GM12878 (cell line): ENCODE measurements at places on chromosomes 5 and 9.

GRCh38 chr5:115379622-115380344 lies 83.3 kb upstream of the CCDC112 start:
- peak; percentile 24 for DNase-seq

DNA sequence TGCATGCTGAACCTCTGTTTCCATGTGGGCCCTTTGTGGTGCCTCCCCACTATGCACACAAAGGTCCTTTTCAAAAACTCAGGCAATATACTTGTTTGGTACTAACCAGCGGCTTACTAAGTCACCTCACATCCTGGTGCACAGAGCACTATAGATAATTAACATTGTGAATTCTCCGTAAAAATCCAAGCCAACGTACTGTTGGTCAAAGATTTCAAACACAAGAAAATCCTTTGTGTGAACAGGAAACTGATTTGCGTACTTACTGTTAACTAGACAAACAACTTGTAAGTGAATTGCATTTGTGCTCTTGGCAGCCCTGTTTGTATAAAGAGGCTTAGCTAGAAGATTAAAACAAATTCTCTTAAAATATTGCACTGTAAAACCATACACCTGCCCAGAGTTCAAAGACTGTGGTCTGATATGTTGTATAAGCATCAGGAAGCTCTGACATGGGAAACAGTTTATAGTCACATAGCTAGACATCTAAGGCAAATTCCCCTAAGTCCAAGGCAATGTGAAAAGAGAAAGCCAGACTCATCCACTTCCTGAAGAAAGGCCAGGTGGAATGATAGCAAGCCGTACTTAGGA lies 125.0 kb upstream of the SLC12A2 start:
- no peak for DNase-seq

DNA sequence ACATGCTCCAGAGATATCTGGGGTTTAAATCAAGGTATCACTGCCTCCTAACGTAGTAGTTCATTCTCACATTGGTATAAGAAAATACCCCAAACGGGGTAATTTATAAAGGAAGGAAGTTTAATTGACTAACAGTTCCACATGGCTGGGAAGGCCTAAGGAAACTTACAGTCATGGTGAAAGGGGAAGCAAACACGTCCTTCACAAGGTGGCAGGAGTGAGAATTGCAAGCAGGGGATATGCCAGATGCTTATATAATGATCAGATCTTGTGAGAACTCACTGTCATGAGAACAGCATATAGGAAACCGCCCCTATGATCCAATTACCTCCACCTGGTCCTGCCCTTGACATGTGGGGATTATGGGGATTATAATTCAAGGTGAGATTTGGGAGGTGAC lies 1280.2 kb upstream of the C9orf72 start:
- DNase-seq = no peak

GRCh38 chr9:97160255-97160654 lies 121.3 kb upstream of the CTSV start:
- DNase-seq = no peak

- DNase-seq = no peak
These were observed 243.7 kb downstream of the MPDZ start for GRCh38 chr9:13035822-13036221.

DNA sequence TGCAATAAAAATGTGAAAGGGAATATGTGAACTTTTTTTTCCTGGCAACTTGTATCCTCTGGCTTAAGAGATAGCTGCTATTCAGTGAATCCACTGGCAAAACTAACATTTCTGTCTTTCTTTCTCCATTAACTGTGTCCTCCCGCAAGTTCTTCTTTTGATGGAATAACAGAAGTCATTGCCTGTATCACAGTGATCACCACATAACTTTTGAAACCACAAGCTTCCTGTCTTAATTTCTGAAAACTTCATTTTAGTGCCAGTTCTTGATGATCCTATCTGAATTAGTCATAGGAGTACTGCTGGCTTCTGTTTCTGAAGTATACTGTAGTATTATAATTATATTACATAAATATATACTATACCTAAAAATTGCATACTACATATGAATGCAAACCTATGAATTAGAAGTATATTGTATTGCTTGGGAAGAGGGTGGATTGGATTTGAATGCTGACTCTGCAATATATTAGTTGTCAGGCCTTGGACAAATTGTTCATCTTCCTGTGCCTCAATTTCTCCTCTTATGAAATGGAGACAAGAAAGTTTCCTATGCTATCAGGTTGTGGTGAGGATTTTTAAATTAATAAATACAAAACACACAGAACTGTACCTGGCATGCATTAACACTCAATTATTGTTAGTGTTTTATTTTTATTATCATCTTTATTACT lies 441.6 kb downstream of the CETN3 start:
- DNase-seq = no peak

DNA sequence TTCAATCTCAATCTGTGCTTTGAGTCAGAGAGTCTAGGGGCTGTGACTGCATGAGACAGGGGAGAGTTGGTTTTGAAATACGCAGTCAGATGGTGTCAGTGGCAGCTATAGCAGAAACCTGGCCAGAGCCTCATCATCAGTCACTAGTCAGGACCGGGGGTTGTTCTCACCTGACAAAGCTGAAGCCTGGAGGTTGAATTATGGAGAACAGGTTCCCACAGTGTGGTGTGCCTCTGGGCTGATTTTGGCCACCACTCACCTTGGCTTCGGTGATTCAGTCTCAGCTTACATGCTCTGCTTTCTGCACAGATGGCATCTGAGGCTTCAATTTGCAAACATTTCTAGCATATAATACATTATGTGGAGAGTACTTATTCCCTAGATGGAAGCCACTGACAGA lies 387.3 kb downstream of the YTHDC2 start:
- no peak for DNase-seq

DNA sequence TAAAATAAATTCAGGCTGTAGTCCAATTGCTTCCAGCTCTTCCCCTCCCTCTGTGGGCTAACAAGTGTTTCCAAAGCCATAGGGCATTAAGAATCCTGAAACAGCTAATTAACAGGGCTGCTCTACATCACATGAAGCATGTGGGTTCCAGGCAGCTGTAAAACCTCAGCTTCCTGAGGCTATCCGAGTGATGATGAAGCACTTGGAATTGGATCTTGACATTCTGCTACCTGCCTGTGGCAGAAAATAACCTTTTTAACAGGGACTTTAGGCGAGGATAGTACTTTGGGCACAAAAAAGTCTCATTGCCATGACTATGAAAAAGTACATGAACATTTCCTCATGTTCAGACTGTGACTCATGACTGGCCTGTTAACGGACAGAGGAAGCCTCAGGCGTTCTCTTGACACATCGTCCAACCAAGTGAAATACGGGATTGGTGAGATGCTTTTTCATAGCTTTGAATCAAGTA lies 107.2 kb downstream of the PDE4D start:
- no peak for DNase-seq

DNA sequence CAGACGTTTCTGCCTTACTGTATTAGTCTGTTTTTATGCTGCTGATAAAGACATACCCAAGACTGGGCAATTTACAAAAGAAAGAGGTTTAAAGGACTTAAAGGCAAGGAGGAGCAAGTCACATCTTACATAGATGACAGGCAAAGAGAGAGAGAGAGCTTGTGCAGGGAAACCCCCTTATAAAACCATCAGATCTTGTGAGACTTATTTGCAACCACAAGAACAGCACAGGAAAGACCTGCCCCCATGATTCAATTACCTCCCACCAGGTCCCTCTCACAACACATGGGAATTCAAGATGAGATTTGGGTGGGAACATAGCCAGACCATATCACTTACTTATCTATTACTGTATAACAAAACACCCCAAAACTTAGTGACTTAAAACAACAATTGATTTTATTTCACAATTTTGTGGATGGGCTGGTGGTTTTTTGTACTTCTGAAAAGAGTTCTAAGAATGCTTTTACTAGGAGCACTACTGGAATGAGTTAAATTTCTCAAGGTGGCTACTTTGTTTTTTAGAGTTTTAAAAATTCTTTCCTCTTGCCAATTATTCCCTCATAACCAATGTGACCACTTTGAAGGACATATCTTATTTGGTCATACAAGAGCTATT lies 10.3 kb downstream of the RUSC2 start:
- DNase-seq = no peak

DNA sequence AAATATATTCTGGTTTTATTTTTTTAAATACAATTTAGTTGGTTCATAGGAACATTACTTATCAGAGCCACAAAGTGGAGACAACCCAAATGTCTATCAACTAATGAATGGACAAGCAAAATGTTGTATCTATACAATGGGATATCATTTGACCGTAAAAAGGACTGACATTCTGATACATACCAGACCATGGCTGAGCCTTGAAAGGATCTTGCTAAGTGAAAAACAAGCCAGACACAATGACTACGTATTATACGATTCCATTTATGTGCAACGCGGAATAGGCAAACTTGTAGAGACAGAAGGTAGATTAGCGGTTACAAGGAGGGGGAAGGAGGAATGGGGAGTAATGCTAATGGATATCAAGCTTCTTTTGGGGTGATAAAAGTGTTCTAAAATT lies 621.6 kb downstream of the BNC2 start:
- no peak for DNase-seq

DNA sequence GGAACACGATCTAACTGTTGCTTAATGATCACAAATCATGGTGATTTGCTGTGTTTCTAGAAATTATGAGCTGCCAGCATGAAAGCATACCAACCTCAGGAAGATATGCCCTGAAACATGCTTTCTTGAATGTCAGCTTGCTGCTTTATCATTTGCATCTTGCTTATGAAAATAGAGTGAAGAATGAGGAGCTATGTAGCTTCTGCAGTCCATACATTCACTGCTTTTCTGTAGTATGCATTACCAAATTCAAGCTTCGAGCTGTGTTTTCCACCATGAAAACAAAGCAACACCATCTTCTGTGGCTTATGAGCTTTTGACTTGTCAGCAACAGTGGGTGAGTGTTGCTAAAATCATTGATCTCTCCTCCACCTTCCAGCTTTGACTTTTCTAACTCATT lies 16.5 kb downstream of the F2RL2 start:
- DNase-seq = no peak

DNA sequence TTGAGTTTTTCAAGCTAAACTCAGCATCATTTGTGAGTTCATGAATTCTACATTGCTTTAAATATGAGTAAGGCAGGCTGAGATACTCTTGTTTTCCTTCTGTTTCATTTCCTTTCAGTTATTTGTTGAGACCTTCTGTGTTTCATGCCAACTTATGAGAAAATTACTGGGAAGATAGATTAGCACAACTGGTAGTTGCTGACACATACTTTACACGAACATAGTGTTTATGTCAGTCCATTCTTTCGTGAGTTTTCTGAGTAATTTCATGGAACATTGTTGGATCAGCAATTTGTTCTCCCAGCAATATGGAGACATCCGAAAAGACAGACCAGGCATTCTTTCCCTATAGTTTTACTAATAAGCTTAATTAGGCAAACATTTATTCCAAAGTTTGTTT lies 102.0 kb upstream of the SMC5 start:
- DNase-seq = no peak

- DNase-seq = no peak
These were observed 8.5 kb downstream of the EXOSC3 start for GRCh38 chr9:37776328-37776727.

DNA sequence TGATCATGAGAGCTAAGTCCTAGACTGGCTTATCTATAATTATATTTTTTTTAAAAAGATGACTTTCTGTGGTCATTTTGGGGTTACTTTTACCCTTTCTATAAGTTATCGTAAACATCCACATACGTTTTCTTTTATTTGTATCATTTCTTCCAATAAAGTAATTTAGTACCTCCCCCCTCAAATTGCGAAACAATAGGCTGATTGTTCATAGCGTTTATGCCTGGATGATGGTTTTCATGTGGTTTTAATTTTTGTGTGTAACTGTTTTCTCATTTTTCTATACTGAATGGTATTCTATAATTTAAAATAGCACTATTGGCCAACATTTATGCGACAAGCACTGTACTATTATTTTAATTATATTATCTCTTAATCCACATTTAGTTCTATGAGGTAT lies 44.5 kb downstream of the SMC5 start:
- no peak for DNase-seq

GRCh38 chr5:146169076-146169475 lies 13.4 kb downstream of the LARS1 start:
- no peak for DNase-seq

DNA sequence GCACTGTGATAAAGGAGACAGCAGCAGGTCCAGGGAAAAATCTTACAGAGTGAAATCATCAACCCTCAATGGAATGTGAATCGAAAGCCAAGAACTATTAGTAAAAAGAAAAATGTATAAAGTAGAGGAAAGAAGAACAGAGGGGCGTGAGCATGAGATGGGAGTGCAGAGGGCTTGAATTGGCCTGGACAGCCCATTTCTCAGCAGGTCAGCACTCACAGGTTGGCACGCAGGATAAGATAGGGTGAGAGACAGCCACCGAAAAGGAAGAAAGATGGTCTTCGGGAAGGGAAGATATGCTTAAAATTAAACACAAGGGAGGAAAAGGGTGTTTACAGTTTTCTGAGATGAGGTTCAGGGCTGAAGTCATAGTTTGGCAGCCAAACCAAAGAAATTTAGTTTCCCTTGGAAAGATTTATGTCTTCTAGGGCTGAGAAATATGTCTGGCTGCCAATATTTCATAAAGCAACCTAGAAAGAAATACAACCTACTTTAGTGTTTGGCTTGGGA lies 524.7 kb downstream of the SPATA31D1 start:
- DNase-seq = no peak

- no peak for DNase-seq
These were observed 62.5 kb upstream of the ITGA1 start for GRCh38 chr5:52725065-52725746.

DNA sequence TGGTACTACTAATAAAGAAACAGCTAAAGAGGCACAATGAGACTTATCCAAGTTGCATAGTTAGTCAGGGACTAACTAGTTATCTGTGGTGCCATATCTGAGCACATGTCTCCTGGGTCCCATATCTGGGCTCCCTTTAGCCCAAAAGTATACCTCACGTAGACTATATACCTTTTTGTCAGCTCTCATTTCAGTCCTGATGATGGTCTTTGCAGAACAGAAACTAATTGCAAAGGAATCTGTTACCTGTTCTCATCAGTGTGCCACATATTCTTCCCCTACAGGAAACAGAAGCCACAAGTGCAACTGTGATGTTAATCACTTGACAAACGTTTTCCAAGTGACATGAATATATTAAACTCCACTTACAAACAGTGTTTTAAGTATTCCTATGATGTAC lies 395.2 kb downstream of the KIAA0825 start:
- no peak for DNase-seq

- DNase-seq = no peak
These were observed 3.1 kb downstream of the SRD5A1 start for GRCh38 chr5:6636293-6636692.
